ENCODE measurements at places on chromosomes 3 and 15. TPM values are rescaled to one million over a fixed set of nuclear protein-coding genes. Genes with fewer than 3 reads are reported as not detected.

NOP10 gene
- total RNA-seq, result 578 TPM

C3orf49 gene
- total RNA-seq, result not detected

CP gene
- 5.7 TPM for total RNA-seq

TBL1XR1 gene
- 19.2 TPM for total RNA-seq

SPATA12 gene
- total RNA-seq, result 0.30 TPM

ZNF148 gene
- total RNA-seq, result 9.4 TPM

TMC3 gene
- total RNA-seq, result not detected

ZPLD1 gene
- total RNA-seq, result not detected

ATP8B4 gene
- total RNA-seq, result 0.99 TPM

SACM1L gene
- 12.9 TPM for total RNA-seq

CCDC39 gene
- not detected for total RNA-seq

LIPH gene
- total RNA-seq, result 5.1 TPM

SAMMSON gene
- not detected for total RNA-seq

CDCP1 gene
- 10.0 TPM for total RNA-seq

NRG4 gene
- 0.47 TPM for total RNA-seq

GCSAM gene
- not detected for total RNA-seq

CCR1 gene
- not detected for total RNA-seq

ANKUB1 gene
- not detected for total RNA-seq

NLGN1 gene
- total RNA-seq, result not detected

REC114 gene
- total RNA-seq, result not detected

XCR1 gene
- not detected for total RNA-seq

ST6GAL1 gene
- 3.9 TPM for total RNA-seq

CALML4 gene
- total RNA-seq, result 7.2 TPM

HRG gene
- not detected for total RNA-seq

FRMD4B gene
- total RNA-seq, result 0.93 TPM

PLA2G4D gene
- total RNA-seq, result not detected

GOLGA6D gene
- total RNA-seq, result not detected

ZNF774 gene
- total RNA-seq, result 0.85 TPM

DUOXA2 gene
- total RNA-seq, result not detected
